ENCODE measurements at places on chromosomes 16 and 17.

GRCh38 chr17:7687908-7688807, at the start of gene WRAP53:
Gene WRAP53, plus strand, starts transcription at chr17:7688477. Its CDS starts 172 bp downstream, at chr17:7688649.
- DNase-seq = peak; percentile 94

DNA sequence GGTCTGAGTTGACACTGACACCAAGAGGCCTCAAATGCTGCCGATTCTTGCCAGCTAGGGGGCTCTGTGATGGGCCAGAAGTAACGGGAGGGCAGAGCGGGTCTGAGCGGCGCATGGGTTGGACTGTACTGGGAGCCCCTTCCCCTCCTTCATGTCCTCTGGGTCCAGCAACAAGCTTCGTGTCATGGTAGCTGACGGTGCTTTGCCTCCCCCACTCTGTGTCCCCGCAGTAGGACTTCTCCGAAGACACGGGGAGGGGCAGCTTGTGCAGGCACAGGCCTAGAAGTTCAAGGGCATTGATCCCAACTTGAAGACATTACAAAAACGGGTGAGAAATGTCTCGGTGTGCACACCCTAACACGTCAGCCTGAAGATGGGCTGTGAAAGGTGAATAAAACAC, 39.8 kb upstream of the DNAH17 start:
- DNase-seq = no peak

DNA sequence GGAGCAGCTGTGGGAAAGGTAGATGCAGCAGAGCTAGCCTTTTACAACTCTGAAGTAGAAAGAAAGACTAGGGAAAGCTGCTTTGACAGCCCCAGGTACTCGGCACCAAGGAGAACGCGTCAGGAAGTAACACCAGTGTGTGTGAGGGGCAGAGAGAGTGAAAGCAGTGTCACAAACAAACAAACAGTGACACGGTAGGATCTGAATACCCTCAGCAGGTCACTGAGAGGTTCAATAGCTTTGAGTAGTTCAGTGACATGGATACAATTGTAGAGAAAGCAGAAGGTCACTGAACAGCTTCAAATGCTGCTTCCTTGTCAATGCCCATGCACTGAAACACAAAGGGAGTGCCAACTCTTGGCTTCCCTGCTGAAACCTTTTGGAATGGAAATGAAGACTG, 150.3 kb upstream of the C17orf78 start:
- DNase-seq = no peak

DNA sequence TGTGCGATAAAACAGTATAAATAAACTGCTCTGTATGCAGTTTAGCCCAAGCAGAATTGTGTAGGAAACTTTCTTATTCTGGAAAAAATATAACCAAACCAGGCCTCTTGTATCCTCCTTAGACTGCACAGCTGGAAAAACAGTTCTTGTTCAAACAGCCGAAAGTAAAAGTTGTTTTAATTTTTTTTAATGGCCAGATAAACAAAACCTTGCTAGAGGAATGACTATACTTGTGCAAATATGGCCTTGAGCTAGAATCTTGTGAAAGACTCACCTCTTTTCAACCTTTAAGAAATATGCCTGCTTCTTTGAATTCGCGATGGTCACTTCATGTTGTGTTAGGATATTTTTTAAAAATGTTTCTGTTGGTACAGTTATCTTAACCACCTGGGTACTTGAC, 114.5 kb upstream of the MAF start:
- no peak for DNase-seq

DNA sequence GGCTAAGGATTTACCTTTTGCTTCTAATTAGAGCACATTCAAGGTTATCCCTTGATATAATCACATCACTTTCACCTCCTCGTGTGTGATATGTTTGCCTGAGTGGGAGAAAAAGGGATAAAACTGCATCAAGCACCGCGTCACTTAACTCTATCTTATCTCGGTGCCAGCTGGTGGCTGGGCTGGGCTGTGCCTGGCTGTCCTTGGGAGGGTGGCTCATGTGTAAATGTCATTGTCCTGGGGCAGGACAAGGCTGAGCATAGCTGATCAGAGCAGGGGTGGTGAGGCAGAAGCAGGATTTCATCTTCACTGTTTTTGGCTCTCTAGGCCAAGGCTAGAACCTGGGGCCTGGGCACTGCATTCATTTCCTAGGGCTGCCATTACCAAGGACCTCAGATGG, 105.3 kb downstream of the RAP1GAP2 start:
- DNase-seq = no peak

DNA sequence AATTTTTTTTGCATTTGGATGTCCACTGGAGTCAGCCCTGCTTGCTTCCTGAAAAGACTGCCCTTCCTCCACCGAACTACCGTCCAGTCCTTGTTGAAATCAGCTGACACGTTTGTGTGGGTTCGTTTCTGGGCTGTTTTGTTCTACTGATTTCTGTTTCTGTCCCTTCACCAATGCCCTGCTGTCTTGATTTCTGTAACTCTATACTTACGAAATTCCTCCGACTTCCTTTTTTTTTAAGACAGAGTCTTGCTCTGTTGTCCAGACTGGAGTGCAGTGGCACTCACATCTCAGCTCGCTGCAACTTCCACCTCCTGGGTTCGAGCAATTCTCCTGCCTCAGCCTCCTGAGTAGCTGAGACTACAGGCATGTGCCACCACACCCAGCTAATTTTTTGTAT, 8.4 kb upstream of the GAA start:
- DNase-seq = no peak

- no peak for DNase-seq
Measured at GRCh38 chr17:37642681-37643080, 565 bp downstream of the DDX52 start.

GRCh38 chr17:79956853-79957252, 78.8 kb downstream of the TBC1D16 start:
- DNase-seq = no peak

DNA sequence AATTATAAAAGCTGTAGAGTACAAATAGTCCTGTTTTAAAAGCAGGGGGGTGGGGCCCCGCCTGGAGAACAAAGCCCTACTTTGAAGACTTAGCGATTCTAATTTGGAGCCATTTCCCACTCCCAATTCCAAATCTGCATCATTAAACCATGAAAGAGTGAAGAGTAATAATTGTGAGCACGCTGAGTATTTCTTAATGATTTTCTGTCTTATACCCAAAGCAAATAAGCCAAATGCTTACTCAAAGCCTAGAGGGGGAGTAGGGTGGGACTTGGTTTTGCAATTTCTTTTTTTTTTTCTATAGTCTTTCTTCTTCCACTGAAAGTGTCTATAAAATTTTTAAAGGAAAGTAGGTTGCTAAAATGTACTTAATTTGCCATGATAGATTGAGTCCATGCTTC, 470.1 kb downstream of the TOX3 start:
- no peak for DNase-seq

All from stimulated activated CD4-positive, alpha-beta T cell treated with anti-CD3 and anti-CD28 coated beads, Interleukin-4, amount 100 ng/mL, for 4 hours (primary cell).